NCI-H748 treated with DMSO at 0.1 percent for 48 hours (cell line): ENCODE measurements at places on chromosomes 7 and 10.

DNA sequence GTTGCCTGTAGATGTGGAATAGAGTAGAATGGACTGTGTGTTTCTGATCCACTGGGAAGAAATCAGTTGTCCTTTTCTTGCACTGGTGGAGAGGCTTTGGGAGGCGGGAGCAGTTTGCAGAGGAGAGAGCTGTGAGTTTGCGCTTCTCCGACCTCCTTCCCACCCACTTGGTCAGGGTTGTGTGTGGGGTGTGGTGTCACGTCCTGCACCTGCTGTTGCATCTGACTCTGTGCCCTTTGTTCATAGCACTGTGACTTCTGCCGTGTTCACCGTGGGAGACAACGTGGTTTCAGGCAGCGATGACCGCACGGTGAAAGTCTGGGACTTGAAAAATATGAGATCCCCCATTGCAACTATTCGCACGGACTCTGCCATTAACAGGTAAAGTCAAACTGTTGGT is 67.8 kb downstream of the WDR37 start:
- DNase-seq = no peak

GRCh38 chr7:150939052-150939451 is 39.1 kb downstream of the KCNH2 start:
- no peak for DNase-seq

GRCh38 chr7:100430493-100431285 is 1.1 kb downstream of the MEPCE start:
- DNase-seq = no peak

- no peak for DNase-seq
Measured at GRCh38 chr7:99242682-99243081, 30.0 kb upstream of the MYH16 start.

DNA sequence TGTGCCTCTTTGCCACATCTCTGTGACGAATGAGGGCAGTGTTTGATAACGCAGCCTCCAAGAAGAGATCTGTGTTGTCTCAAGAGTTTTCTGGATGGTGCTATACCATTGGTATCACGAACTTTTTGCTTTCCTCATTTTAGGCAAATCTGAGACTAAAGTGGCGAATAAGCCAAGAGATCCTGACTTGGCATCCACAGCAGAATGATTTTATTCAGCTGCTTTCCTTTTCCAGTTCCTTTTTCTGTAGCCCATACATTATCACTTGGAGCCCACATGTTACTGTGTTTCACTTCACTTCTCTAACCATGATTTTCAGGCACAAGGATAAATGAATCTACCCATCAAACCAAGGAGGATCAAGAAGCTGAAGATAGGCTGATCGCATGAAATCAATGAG is 177.9 kb upstream of the PTN start:
- no peak for DNase-seq

DNA sequence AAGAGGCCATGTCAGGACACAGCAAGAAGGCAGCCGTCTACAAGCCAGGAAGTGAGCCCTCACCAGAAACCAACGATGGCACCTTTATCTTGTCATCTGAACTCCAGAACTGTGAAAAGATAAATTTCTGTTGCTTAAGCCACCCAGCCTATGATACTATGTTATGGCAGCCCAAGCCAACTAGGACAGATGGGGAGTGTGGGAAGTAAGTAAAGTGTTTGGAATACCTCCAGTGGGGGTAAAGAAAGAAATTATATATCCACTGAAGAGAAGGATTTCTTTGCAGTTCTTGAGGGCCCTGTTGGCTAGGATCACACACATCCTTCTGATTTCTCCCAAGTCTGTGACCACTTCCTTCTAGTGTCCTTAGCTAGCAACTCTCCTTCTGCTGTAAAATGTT is 384.4 kb downstream of the TNS3 start:
- DNase-seq = no peak

- DNase-seq = no peak
Measured at GRCh38 chr10:112821038-112821437, 129.0 kb upstream of the TCF7L2 start.

- no peak for DNase-seq
Measured at GRCh38 chr7:130491841-130492522, at the start of gene MEST. Gene MEST, plus strand, starts transcription at chr7:130492085. Its CDS starts 229 bp downstream, at chr7:130492314.

GRCh38 chr7:76069238-76069638 is 21.3 kb downstream of the MDH2 start:
- DNase-seq = no peak
